ENCODE measurements at places on chromosomes 3 and 15.

DNA sequence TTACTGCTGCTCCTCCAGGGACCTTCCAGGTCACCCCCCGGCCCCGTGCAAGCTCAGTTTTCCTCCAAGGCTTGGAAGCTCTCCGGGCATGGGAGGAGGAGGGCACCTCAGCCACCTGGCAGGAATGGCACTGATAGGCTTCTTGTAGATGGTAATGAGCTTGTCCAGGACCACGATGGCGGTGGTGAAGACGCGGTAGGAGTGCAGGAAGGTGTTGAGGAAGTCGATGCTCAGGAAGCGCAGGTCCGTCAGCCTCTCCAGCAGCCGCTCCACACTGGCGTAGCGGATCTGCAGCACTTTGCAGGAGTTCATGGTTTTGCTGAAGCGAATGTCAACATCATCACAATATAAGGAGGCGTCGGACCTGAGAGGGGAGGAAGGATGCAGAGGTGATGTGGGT, 61.2 kb upstream of the CTSH start:
- no peak for DNase-seq

DNA sequence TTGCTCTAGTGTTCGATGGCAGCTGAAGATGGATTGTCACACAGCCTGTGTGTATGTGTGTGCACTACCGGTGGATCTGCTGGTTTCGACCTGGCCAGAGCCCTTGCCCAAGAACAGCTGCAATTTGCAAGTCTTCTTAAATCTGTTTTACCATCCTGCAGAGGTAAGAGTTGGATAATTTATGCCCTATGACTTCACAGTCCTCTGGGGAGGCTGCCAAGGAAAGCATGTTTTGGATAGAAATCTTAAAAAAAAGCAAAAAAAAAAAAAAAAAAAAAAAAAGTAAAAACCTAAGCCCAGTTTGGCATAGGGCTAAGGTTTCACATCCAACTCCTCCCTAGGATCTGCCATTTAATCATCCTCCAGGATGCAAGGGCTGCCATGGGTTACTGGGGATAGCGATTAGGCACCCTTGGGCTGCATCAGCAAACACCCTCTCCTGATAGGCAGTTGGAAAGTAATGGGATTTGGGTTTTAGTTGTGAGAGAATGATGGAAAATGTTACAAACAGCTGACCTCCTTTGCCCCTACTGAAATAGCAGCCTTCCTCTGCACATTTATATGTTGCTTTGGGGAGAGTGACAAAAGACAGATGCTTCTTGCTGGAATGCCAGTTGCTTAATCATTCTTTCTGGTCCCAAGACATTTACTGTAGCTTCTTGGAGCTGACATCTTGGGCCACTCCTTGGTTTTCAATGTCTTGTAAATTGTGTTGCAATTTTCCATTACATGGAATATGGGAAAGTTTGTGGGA, 35.4 kb downstream of the CD200R1L start:
- no peak for DNase-seq

GRCh38 chr3:102225407-102226132, 209.2 kb upstream of the ZPLD1 start:
- peak; percentile 49 for DNase-seq

- DNase-seq: no peak
Observed at GRCh38 chr15:34216527-34217270, 6.8 kb upstream of the KATNBL1 start.

DNA sequence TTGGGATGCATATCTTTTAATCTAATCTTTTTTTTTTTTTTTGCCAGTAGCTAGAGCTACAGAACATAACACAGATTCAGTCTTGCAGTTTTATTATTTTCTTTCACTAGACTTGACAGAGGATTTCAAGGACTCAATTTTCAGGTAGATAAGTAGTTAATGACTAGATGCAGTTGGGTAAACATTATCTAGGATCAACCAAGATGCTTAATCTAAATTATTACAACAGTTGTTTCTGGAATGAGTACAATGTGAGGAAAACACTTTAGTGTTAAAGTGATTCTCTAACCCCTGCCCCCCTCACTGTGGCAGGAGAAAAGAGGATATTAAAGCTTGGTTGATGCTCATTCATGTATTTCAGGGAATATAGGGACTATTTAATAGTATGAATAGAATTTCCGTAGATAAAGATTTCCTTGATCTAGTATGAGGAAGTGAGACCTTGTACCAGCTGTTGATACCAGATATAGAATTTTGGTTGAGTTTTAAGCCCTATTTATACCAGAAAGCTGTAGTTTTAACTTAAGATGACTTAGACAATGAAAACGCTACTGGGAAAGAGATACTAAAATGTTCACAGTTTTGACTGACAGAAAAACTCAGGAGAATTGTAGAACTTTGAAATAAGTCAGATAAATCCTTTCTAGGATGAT, 389.0 kb upstream of the C2CD4B start:
- no peak for DNase-seq

Measured in HS-5 (cell line).